ENCODE measurements at places on chromosomes 6 and 20. TPM values are rescaled to one million over a fixed set of nuclear protein-coding genes. Genes with fewer than 3 reads are reported as not detected.

- DNase-seq = no peak
These were observed 125.9 kb upstream of the INSM1 start for GRCh38 chr20:20241976-20242375.

GRCh38 chr6:101760843-101761621 lies 367.5 kb downstream of the GRIK2 start:
- no peak for DNase-seq

The USP49 gene
- total RNA-seq = 5.7 TPM

DNA sequence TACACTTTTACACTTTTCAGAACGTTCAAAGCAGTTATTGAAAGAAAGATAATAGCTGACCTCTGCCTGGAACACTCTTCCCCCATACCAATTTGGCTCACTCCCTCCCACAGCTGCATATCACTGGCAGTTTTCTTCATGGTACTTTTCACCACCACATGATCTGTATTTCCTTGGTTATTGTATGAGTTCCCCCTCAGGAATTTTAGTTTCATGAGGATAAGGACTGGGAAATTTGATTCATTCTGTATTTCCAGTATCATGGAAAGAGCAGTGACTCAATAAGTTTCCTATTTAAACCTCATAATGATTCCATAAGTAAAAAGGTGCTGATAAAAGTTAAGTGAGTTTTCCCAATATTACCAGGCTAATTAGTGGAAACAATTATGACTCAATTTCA lies 16.0 kb downstream of the HTR1B start:
- DNase-seq = no peak

The ZBTB22 gene
- 7.5 TPM for total RNA-seq

- DNase-seq = no peak
These were observed 128.9 kb downstream of the TMEM200A start for GRCh38 chr6:130494729-130495128.

GRCh38 chr6:408599-409102 lies 17.1 kb downstream of the IRF4 start:
- DNase-seq = no peak
